Activated T-cell treated with anti-CD3 and anti-CD28 coated beads, Interleukin-2, amount 50 U/mL, for 48 hours (primary cell): ENCODE measurements at places on chromosomes 7 and 10.

DNA sequence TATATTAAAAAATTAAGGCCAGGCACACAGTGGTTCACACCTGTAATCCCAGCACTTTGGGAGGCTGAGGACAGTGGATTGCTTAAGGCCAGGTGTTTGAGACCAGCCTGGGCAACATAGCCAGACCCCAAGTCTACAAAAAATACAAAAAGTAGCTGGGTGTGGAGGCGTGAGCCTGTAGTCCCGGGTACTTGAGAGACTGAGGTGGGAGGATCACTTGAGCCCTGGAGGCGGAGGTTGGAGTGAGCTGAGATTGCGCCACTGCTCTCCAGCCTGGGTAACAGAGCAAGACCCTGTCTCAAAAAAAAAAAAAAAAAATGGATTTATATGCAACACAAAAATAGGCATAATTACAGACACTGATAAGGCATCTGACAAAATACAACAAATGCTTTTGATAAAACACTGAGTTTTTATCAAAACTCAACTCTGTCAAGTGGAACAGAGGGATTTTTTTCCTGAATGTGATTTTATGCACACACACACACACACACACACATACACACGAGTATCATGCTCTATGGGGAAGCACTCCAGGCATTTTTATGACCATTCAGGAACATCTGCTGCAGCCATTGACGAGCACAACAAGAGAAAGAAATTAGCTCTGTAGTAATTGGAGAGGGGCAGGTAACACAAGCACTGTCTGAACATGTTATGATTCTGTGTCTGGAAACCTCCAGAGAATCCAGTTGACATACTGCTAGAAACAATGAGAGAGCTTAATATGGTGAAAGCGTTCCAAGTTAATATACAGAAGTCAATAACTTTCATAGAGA is 193.1 kb downstream of the WDR37 start:
- DNase-seq, result no peak

DNA sequence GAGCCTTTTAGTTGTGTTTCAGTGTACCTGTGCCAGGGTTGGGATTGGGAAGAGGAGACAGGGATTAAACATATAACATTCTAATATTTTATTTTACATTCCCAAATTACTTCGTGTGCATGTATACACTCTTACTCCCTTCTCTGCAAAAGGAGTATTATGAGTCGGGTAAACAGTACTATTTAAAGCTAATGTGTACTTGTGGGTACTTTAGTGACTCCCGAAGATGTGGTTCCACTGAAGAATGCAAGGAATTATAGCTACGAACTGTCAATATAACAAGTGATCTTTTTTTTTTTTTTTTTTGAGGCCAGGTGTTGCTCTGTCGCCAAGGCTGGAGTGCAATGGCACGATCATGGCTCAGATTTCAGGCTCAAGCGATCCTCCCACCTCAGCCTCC is 122.6 kb upstream of the RPA3 start:
- no peak for DNase-seq

GRCh38 chr7:4700577-4701235 is 18.6 kb downstream of the FOXK1 start:
- no peak for DNase-seq

GRCh38 chr10:75655791-75656451 is 224.5 kb downstream of the LRMDA start:
- DNase-seq, result no peak

GRCh38 chr10:87000491-87000890 is 19.6 kb upstream of the FAM25A start:
- no peak for DNase-seq

GRCh38 chr7:83065714-83066113 is 97.0 kb downstream of the PCLO start:
- DNase-seq, result no peak

DNA sequence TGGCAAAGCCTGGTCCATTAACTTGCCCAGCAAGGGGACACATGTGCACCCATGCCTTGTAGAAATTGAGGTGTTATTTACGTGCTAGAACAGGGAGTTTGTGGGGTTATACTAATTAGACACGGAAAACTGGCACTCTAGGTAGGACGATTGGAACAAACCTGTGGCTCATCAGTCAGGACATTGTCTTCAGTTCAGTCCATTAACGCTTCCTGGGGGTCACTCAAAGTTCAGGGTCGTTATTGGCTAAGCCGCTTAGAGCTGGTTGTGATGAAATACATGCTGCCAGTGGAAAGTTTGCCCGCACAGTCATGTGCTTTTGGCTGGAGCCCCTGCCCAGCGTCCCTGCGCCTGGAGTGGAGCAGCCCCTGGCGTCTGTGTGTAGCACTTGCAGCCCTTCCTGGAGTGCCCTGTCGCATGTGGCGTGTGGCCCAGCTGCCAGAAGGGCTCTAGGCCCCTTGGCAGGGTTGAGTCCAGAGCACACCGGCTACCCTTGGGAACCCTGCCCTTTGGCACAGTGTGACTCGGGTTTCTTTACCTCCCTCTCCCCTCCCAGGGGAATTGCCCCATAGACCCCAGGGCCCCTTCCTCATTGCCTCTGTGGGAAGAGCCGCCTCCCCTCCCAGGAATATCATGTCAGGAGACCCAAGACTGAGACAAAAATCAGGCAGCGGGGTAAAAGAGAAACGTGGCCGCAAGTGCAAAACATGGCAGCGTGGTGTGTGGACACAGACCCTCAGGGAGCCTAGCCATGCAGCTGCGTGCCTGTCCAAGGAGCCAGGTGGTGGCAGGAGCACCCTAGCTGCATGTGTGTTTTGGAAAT is 9.8 kb downstream of the ZNF775 start:
- DNase-seq, result no peak

GRCh38 chr7:69002416-69002815 is 595.9 kb upstream of the AUTS2 start:
- DNase-seq, result no peak

DNA sequence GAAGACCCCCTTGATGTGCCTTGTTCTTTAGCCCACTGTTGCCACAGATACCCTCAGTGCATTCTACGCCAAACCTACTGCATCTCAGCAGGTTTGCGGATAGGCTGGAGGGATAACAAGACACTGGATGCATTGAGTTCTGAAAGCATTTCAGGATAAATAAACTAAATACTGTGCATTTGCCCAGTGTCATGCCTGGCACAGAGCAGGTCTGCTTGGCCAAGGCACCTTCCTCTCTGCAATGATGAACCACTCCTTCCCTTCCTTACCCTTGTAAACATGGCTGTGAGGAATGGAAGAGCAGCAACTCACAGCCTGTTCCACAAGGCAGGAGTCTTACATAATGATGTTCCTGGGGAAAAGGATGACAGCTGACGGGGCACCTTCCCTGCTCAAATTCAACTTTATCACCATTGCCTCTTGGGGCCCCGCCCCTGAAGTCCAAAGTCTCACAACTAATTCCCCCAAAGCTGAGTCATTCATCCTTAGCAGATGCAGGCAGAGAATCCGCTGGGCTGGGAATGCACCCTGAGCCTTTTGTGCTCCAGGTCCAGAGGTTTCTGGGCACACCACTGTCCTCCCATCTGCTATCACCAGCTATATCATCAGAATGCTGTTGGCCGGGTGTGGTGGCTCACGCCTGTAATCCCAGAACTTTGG is 11.6 kb downstream of the DDX56 start:
- DNase-seq, result no peak

- no peak for DNase-seq
Measured at GRCh38 chr7:37095122-37095521, 353.5 kb downstream of the ELMO1 start.

- DNase-seq, result no peak
Measured at GRCh38 chr10:120460776-120461175, 3.7 kb downstream of the PLPP4 start.

GRCh38 chr7:98090116-98090515 is 16.5 kb upstream of the LMTK2 start:
- no peak for DNase-seq

GRCh38 chr10:35451151-35452016 is 115.1 kb downstream of the CCNY start:
- no peak for DNase-seq

DNA sequence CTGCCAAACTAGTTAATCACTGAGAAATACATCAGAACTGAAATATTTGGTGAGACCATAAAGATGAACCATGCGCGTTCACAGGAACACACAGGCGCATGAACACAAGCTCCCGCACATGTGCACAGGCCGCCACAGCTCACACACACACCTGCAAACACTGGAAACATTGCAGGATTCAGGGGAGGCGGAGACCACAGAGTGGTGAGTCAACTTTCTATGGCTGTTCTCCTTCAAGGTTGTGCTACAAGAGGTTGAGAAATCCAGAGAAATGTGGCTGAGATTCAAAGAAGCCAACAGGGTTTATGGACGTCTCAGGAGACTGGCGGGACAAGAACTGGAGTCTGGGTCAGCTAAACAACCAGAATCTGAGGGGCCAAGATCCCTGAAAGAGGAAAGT is 17.8 kb downstream of the ESYT2 start:
- DNase-seq, result peak; percentile 72

DNA sequence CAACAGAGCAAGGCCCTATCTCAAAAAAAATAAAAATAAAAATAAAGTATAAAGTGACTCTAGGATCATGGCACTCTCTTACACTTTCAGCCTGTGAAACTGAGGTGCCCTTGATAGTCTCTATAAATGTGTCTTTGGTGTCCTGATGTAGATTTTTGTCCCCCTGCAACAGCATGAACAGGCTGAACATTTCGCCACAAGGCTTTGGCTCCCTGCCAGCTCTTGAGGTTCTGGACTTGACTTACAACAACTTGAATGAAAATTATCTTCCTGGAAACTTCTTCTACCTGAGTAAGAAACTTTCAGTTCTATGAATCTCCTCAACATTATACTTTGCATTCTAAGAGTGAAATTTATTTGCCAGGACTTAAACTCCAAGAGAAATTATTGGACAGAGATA is 48.1 kb upstream of the BMS1 start:
- DNase-seq, result no peak

GRCh38 chr10:1687190-1687589 is 50.1 kb downstream of the ADARB2 start:
- DNase-seq, result no peak

GRCh38 chr10:88499569-88500470 is 83.3 kb downstream of the RNLS start:
- no peak for DNase-seq

- peak; percentile 72 for DNase-seq
Measured at GRCh38 chr10:12181065-12181775, 14.5 kb downstream of the NUDT5 start.

DNA sequence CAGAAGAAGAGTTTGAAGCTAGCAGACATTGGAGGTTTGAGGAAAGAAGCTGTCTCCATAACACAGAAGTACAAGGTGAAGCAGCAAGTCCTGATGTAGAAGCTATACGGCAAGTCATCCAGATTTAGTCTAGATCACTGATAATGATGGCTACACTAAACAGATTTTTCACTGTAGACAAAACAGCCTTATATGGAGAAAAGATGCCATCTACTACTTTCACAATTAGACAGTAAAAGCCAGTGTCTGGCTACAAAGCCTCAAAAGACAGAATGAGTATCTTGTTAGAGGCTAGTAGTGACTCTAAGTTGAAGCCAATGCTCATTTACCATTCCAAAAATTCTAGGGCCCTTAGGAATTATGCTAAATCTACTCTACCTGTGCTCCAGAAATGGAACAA is 85.1 kb downstream of the SNX13 start:
- DNase-seq, result no peak

GRCh38 chr10:6071181-6072175 is 9.3 kb upstream of the IL2RA start:
- peak; percentile 32 for DNase-seq

GRCh38 chr7:43522406-43523156 is 60.3 kb upstream of the STK17A start:
- no peak for DNase-seq

DNA sequence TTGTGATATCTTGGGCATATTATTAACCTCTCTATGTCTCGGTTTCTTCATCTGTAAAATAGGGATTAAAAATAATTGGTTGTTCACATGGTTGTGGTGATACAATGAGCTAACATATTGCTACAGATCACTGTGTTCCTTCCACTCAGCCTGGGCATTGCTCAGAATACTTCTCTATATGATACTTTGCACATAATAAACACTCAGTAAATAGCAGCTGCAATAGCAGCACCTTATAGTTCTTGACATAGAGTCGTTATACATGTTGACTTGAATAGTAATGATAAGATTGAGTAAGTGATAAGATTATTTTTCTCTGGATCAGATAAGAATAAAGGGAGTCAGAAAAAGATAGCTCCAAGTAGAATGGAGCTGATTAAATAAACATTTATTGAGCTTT is 42.3 kb downstream of the PTTG1IP2 start:
- DNase-seq, result no peak

- DNase-seq, result peak; percentile 21
Measured at GRCh38 chr10:80410578-80411145, 2.3 kb downstream of the PRXL2A start.

DNA sequence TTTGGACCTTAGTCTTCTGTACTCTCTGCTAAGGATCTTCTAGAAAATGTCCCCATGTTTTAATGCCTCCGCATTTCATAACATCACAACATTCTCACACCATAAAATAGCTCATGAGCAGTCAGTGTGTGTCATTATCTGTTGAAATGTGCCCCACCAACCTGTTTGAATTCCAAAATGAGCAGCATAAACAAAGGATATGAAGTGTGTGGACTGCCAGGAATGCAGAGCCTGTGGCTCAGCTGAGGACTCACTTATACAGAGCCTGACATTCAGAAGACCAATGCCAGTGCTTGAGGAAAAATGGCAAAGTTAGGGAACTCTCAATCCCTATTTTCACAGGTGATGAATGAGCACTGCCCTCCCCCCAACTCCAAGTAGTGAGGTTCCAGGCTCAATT is 621.4 kb downstream of the POM121L12 start:
- DNase-seq, result no peak

GRCh38 chr10:131693766-131694165 is 207.0 kb upstream of the PPP2R2D start:
- DNase-seq, result no peak

DNA sequence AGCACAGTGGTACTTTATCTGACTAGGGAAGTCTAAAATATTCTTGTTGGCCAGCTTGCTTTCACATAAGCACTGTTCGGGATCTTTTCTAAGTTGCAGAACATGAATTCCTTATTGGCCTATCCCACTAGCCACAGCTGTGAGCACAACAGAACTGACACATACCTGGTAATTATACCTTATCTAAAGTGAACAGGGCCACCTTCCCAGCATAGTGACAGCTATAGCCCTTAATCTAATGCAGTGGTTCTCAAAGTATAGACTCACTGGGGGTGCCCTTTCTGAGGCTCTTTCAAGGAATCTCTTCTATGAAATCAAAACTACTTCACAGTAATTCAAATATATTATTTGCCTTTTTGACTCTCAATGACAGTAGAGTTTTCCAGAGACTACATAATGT is 184.7 kb upstream of the KAT6B start:
- no peak for DNase-seq

- DNase-seq, result no peak
Measured at GRCh38 chr10:124198125-124198501, 104.7 kb upstream of the CHST15 start.

GRCh38 chr10:125694883-125695282 is 11.9 kb upstream of the TEX36 start:
- DNase-seq, result no peak

GRCh38 chr7:95963446-95963990 is 191.2 kb downstream of the DYNC1I1 start:
- DNase-seq, result no peak

DNA sequence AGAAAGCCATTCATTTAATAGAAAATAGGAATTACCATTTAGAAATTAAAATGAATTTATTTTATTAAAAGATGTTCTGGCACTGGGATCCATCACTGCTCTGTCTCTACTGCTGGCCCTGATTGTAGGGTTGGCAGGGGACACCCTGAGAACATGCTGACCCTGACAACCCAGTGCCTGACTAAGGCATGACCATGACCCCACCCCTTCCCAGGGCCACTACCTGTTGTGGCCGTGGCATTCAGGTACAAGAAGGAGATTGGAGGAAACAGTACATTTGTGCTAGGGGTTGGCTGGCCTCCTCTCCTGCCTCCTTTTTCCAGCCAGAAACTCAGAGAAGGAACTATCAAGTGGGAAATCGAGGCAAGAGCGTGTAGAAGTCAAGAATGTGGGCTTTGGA is 197.0 kb upstream of the ZMIZ1 start:
- DNase-seq, result no peak
